NCI-H345 (cell line): ENCODE measurements at places on chromosomes 4 and X.

DNA sequence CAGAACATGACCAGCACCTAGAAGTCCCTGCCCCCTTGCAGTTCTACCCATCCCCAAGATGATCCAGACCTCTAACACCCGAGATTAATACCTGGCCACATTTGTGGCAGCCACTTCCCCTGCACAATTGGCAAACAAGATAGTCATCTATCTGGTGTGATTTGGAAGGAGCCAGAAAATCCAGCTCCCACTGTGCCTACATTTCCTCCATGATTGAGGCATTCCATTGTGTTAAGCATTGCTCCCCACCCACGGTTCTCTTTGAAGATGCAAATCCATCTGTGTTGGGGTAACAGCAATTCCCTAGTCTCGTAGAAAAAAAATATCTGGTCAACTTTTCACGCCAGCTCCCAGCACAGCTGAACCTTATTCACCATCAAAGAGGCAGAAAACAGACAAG, 405.0 kb downstream of the BCOR start:
- no peak for DNase-seq

- DNase-seq, result no peak
Observed at GRCh38 chrX:71659959-71660358, 7.4 kb upstream of the LOC101059915 start.

DNA sequence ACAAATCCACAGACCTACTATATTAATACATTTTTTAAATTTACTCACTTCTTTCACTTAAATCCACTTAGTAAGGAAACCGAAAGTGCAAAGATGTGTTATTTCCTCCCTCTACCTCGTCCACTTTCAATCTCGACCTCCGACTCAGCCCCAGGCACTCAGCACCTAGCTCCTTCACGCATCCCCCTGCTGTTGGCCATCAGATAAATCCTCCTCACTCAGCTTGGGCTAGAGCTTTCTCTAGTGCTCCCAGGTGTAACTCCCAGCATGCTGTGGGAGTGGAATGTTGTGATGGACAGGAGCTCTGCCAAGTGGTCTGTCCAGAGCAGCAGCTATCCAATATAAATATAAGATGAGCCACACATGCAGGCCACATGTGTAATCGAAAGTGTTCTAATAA, 26.7 kb upstream of the TEC start:
- DNase-seq, result no peak

DNA sequence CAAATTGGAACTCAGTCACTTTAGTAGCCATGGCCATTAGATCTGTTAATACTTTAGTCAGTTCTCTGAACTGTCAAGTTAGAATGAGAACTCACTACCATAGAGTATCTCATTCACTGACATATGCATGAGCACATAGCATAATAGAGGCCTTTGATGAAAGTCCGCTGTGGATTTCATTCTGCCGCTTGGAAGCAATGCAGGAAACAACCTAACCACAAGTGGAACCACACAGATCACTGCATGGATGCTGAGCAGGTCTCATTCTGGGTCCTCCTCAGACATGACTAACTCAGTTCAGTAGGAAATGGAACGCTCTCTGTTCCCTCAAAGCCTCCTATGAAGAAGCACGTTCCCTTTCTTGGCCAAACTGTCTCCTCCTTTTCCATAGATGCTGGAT, 1624.8 kb upstream of the TENM3 start:
- no peak for DNase-seq

GRCh38 chr4:24657768-24658617, 73.6 kb upstream of the DHX15 start:
- peak; percentile 92 for DNase-seq

DNA sequence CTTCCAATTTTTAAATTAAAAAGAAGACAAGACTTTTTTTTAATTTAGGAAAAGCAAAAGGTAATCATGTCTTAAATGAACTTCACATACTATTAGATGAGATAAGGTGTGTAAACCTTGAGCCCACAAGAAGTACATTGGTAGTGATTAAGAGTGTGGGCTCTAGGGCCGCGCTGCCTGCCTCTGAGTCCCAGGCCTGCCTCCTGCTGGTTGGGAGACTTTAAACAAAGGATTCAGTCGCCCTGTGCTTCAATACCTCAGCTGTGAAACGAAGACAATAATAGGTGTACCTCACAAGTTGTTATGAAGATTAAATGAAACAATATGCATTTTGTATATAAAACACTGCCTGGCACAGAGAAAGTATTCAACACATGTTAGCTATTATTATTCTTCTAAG, 95.9 kb upstream of the MYOZ2 start:
- no peak for DNase-seq

DNA sequence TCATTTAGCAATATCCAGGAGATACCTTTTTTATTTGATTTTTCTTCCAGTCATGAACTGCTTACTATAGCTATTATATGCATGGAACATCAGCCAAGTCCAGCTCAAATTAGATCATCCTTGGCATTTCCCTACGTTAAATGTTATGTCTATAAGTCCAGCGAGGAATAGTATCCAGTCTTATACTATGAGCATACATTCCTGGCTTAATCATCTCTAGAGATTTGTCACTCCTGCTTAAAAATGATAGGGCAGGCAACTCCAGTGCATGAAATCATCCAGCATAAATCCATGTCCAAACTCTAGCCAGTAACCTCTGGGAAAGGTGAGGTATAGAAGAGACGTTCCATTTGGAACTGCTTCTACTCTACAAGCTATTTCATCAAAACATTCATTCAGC, 126.7 kb upstream of the VCX2 start:
- DNase-seq, result no peak

GRCh38 chrX:155215443-155216178, 649 bp upstream of the VBP1 start:
- no peak for DNase-seq

DNA sequence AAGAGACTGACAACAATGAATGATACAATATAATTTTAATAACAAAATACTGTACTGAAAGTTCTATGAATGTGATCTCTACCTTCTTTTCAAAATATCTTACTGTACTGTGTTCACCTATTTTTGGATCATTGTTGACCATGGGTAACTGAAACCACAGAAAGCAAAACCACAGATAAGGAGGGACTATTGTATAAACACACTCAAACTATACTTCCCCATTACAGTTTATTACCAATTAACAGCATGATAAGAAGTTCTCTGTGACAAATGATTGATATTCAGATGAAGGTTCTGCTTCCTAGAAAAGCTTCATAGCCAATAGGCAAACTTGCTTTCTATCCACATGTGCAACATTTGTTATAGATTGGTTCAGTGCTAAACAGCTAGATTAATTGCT, 50.1 kb downstream of the GABRG1 start:
- no peak for DNase-seq

DNA sequence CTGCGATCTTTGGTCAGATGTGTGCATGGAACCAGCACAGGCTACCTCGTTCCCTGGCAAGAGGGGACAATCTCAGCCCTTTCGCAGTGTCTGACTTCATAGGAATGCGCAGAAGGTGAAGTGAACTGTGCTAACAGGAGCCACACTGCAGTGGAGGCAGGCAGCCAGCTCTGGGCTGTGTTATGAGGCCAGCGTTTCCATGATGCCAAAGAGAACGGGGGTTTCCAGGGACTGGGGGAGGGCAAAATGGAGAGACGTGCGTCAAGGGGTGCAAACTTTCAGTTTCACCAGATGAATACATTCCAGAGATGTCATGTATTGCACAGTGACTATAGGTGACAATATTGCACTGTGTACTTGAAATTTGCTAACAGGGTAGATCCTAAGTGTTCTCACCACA, 30.4 kb downstream of the CLDN34 start:
- no peak for DNase-seq

- no peak for DNase-seq
Observed at GRCh38 chr4:73917081-73917501, 47.9 kb downstream of the CXCL1 start.

DNA sequence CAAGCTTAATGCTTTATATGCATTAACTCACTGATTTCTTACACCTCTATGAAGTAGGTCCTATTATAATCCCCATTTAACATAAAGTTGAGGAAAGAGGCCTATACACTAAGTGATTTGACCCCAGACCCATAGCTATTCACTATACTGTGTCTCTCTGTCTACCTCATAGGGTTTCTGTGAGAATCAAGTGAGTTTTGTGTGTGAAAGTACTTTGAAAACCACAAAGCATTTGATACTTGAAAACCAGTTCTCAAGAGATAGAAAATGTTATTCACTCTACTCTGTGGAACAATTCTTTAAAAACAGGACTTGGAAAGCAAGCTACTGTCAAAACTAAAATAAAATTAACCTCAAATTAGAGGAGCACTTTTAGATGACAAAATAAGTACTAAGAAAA, 35.0 kb downstream of the SHROOM3 start:
- no peak for DNase-seq

GRCh38 chrX:120426599-120426998, 42.5 kb downstream of the LAMP2 start:
- no peak for DNase-seq

DNA sequence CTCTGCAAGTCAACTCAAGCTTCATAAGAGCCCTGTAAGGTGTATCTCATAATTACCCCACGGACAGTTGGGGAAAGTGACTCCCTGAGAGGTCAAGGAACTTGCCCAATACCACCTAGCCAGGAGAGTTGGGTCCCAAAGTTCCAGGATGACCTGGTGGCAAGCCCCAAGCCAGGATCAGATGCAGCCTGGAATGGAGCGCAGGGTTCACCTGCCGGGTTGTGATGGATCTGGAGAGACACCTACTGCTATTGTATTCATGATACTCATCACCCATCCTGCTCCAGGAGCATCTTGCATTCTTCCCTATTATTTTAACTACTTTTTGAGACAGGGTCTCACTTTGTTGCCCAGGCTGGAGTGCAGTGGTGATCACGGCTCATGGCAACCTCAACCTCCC, 36.1 kb downstream of the ZBTB49 start:
- no peak for DNase-seq

- no peak for DNase-seq
Observed at GRCh38 chr4:77393996-77394395, 211.6 kb upstream of the CXCL13 start.

DNA sequence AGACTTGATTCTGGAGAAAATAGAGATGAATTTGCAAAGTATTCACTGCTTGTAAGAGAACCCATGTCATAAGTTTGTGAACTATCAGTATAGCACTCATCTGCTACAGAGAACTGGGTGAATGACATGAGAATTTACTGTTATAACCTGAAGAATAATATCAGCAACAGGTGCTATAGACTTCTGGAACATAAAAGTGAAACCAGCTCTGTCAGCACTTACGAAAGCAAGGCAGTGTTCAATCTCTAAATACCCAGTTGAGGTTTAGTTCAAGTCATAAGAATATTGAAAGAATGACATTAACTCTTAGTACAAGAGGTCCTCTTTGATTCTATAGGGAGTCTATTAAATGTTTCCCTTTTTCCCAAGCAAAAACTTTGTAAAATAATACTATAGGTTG, 232.9 kb upstream of the ANKRD50 start:
- DNase-seq, result no peak

DNA sequence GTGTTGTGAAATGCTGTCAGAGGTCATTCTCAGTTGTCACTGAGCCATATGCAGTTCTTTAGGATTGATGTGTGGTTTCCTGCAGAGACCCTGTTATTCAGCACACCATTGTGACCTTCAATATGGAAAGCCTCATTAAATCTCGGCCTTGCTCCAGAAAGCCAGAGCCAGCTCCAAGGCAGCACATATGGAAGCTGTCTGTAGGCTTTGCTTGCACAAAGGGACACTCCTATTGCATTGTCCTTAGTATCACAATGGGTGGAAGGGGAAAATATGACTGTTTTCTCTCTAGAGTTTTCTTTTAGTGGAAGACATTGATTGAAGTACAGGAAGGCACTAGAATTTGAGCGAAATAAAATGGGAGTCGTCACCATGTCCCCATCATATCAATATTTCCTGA, 179.0 kb downstream of the CEP135 start:
- peak; percentile 34 for DNase-seq

GRCh38 chrX:2416851-2417604, 83.7 kb downstream of the DHRSX start:
- no peak for DNase-seq

DNA sequence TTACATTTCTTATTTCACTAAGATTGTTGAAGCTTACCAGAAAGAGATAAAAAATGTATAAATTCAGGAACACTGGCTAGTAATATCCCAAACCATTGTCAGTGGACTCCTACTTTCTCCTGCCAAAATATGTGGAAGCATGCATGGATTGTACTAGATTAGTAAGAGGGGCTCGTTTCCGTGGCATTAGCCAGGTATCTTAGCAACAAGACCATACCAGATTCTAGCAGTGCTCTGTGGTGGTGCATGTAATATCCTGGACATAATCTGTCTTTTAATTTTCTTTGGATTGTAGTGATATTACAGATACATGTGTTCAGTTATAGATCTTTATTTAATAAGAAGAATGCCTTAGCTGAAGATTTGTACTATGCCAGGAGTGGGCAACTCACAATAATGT, 371.9 kb upstream of the PITX2 start:
- DNase-seq, result no peak

DNA sequence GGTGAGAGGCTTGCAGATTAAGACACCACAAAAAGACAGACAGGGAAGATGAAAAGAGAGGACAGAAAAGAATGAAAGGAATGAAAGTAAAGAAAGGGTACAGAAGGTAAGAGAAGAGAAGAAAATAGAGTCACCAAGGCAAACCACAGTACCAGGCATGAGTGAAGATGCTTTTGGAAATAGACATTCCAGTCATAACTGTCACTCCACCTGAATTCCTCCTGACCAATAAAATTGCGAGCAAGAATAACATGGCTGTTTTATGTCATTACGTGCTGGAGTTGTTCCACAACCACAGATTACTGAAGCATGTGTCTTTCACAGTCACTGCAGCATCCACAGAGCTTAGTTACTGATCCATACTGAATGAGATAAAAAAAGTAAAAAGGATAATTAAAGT, 864.9 kb upstream of the SLIT2 start:
- DNase-seq, result no peak

GRCh38 chr4:101122019-101122418, 225.3 kb downstream of the PPP3CA start:
- DNase-seq, result no peak

DNA sequence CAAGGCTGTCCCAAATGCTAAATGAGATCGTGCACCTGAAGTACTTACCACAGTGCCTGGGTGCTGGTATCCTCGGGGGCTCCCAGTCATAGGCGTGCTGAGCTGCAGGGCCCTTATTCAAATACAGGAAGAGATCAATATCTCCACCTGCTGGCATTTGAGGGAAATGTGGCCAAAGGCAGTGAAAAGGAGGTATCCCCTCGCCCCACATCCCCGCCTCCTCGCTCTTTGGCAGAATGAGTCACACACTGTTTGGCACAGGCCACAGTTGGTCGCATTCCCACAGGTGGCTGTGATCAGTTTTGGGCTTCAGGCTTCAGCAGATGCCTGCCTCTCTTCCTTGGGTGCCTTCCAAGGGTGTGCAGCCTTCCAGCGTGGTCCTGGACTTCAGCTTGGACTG, 28.4 kb downstream of the ZNF185 start:
- DNase-seq, result peak; percentile 64

DNA sequence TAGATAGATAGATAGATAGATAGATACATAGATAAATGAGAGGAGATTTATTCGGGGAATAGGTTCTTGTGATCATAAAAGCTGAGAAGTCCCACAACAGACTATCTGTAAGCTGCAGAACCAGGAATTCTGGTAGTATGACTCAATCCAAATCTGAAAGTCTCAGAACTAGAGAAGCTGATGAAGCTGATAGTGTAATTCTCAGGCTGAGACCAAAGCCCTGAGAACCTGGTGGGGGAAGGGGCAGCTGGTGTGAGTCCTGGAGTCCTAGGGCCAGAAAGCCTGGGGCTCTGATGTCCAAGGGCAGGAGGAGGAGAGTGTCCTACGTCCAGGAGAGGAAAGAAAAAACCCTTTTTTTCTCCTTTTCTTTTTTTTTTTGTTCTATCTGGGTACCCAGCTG, 8.0 kb upstream of the BANK1 start:
- no peak for DNase-seq
